ENCODE measurements at places on chromosomes 12 and 14.

DNA sequence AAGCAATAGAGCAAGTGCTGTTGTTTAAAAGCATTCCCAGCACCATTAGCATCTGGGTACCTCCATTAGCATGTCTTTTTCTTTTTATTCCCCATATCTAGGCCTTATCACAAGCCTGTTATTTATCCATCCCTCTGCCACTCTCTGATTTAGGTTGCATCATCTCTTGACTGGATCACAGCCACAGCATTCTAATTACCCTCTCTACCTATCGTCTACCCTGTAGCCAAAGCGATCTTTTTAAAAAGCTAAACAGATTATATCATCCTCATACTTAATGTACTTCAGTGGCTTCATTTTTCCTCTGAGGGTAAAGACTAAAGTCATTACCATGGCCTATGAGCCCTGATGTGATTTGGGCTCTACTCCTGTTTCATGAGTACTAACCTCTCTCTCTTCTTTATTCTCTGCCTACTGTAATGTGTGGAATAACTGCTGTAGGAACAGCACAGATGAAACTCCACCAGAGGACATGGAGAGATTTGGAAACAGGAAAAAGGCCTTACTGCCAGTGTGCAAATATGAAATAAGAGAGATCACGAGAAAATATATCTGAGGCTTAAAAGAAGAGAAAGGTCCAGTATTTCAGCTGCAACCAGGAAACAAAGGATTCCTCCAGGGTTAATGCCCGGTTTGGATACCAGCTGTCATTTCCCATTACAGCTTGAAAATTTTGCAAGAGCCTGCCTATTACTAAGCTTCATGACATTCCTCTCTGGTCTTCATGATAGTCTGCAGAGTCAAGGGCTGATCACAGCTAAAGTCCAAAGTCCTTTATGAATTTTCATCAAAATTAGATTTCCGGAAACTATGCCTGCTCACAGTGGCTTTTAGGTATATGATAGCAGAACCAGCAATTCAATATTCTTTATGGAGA is 422.5 kb upstream of the PDE3A start:
- DNase-seq = no peak

GRCh38 chr12:57096099-57096572 is 7.2 kb downstream of the NAB2 start:
- DNase-seq = peak; percentile 20

GRCh38 chr12:80717856-80718255 is 1.1 kb downstream of the MYF5 start:
- no peak for DNase-seq

GRCh38 chr14:105273062-105273461 is 24.7 kb downstream of the BTBD6 start:
- no peak for DNase-seq

- no peak for DNase-seq
These were observed 68.5 kb downstream of the NT5DC3 start for GRCh38 chr12:103772367-103773108.

DNA sequence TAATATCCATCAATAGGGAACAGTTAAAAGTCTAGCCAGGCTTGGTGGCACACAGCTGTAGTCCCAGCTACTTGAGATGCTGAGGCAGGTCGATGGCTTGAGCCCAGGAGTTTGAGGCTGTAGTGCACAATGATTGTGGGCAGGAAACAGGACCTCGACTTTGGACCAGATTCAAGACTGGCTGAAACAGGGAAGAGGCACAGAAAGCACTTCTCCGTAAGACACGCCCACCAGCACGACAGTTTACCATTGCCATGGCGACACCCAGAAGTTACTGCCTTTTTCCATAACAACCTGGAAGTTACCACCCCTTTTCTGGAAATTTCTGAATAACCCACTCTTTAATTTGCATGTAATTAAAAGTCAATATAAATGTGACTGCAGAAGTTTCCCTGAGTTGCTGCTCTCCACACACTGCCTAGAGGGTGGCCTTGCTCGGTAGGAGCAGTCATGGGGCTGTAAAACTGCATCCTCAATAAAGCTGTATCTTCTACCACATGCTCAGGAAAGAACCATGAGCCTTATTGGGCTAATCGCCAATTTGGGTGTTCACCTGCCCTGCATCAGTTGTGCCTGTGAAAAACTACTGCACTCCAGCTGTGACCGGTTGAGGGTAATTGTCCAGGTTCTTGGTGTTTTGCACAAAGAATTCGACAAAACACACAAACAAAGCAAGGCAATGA is 4.6 kb upstream of the LRRC23 start:
- peak; percentile 68 for DNase-seq

DNA sequence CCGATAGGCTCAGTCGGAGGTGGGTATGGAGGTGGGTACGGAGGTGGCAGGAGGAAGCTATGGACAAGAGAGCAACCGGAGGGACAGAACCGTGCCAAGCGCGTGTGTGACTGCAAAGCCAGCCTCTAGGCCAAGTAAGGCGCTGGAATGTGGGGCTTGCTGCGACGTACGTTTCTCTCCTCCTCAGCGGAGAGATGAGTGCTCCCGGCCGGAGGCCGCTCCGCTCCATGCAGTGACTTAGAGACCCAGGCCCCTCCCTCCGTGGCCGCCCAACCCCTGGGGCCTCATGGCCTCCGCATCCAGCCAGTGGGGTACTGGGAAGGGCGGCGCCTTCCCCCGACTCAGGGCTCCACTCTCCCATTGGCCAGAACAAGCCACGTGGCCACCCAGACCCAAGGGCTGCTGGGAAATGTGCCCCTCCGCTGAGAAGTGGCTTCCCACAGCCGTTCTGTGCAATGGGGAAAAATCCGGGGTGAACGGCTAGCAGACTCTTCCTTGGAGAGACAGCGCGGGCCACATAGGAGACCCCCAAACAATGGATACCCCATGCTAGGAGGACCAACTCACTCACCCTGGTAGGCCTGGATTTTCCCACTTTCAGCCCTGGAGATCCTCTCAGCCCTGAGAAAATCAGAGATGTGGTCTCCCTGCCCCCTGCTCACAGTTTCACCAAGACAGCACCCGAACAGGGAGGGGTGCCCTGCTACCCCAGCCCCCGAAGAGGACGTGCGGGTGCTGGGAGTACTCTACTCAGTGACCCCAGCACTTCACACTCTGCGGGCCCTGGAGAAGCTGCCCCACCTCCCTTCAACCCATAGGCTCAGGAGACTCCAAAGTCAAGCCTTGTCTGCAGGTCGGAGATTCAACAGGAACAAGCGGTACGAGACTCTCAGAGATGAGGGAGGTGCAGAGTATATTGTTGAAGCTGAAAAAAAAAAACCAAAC is 66.7 kb downstream of the RIMBP2 start:
- no peak for DNase-seq

GRCh38 chr14:103501921-103502669 is 20.5 kb downstream of the CKB start:
- no peak for DNase-seq

All from heart left ventricle (tissue), 16 donors.